AG20443 (cell line): ENCODE measurements at places on chromosomes 2 and 18.
A peak's percentile ranks its signal among the peaks of the same experiment; 100 is the strongest.

DNA sequence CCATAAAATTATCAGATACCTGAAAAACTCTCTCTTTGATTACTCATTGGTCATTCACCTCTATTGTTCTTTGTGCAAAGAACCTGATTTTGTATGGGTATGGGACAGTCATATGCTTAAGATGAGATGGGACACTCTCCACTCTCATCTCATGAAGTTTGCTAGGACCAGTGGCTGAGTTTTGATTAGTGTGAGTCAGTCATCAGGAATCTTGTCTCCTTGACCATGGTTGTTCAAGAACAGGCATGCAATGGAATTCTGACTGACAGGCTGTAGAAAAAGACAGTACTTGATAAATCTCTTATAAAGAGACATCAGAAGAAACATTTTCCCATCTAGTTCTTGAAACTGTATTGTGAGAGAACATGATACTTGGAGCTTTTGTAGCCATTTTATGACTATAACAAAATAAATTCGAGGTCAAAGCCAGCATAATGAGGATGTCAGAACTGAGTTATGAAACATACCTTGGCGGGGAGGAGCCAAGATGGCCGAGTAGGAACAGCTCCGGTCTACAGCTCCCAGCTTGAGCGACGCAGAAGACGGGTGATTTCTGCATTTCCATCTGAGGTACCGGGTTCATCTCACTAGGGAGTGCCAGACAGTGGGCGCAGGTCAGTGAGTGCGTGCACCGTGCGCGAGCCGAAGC, 367.0 kb downstream of the NR4A2 start:
- no peak for DNase-seq

GRCh38 chr2:74259191-74259590, 60.8 kb downstream of the MTHFD2 start:
- no peak for DNase-seq

- no peak for DNase-seq
Observed at GRCh38 chr18:78293940-78294541, 685.6 kb upstream of the SALL3 start.

DNA sequence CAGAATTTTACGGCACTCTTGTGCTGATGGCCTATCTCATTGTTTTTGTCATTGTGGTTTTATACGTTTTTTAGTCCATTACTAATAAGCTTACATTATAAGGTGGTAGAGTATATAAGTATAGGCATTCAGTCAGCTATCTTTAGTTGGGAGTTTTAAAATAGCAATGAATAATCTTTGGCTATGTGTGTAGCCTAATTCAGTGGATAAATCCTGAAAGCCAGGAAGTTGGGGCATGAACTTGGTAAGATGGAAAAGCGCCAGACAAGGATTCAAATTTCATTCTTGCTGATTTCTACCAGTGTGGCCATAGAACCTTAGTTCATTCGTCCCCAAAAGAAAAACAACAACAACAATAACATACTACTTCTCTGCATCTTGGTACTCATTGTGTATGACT, 31.2 kb downstream of the EPC2 start:
- DNase-seq = no peak

DNA sequence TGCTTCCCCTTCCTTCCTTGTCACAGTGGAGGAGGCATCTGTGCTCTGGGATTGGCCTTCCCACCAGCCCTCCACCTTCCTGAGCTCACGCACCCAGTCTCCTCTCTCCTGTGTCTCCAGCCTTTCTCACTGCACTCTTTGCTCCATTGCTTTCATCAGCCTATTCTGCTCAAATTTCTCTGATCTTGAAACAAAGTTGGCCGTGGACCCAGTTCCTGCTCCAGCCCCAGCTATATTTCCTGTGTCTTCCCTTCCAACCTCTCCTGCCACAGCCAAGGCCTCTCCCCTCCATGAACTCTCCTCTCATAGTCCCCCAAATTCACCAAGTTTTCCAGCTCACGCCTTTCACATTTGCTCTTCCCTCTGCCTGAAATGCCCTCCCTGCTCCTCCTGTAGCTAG, 226.6 kb upstream of the AGAP1 start:
- DNase-seq = no peak

DNA sequence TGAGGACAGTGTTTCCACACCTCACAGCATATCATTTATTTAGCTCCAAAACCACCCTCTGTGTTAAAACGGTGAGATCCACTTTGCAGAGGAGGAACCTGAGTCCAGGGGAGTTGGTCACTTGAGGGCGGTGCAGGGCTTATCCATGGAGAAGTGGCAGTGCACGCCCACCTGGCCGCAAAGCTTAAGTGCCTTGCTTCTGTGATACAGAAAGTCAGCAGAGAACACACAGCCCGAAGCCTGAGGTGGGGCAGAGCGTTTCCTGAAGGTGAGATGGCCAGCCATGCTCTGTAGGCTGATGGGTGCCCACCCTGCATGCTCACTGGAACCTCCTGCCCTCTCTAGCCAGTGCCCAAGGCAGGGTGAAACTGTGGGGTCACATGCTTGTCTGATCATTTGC, 87.3 kb downstream of the SH3RF3 start:
- no peak for DNase-seq

DNA sequence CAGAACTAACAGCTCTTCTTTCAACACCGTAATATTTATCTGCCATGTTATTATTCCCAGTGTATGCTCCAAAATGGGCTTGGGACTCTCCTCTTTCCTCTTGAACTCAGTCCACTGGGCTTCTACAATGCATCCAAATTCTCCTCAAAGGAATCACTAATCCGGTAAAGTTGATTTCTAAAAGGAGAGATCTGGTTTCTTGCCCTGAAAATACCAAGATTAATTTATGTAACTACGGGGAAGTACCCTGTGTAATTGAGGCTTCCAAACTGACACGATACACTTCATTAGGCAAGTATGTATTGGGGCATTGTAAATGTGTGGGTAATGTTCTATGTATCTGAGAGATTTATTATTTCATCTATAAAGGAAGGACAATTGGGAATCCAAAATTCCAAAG, 5.7 kb downstream of the NCKAP5 start:
- no peak for DNase-seq

- DNase-seq = no peak
Observed at GRCh38 chr2:46382331-46383112, 85.3 kb downstream of the EPAS1 start.

- no peak for DNase-seq
Observed at GRCh38 chr2:163044114-163044513, 205.5 kb upstream of the KCNH7 start.

DNA sequence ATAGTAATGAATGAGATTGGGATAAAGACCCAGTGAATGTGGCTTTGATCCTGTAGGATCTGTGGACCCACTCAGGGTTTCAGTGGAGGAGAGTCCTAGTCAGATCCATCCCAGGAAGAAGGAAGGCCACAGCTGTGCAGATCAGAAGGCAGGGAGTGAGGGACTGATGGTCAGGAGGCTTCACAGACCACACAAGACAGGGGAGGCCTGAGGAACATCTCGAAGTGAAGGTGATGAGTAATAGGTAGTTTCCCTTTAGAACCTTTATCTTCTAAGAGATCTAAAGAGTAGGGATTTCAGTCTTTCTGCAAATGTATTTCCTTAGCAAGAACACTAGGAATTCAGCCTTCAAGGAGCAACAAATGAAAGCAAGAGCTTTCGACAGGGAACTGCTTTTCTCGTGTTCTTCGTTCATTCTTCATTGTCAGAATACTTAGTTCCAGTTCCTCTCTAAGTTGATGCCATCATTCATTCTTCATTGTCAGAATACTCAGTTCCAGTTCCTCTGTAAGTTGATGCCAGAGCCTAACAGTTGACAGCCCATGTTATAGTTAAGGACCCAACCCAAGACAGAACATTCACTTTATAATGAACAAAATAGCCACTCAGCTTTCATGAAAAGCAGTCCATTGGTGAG, 150.2 kb upstream of the EPAS1 start:
- DNase-seq = no peak

- DNase-seq = no peak
Observed at GRCh38 chr2:60356346-60356745, 197.1 kb downstream of the BCL11A start.

DNA sequence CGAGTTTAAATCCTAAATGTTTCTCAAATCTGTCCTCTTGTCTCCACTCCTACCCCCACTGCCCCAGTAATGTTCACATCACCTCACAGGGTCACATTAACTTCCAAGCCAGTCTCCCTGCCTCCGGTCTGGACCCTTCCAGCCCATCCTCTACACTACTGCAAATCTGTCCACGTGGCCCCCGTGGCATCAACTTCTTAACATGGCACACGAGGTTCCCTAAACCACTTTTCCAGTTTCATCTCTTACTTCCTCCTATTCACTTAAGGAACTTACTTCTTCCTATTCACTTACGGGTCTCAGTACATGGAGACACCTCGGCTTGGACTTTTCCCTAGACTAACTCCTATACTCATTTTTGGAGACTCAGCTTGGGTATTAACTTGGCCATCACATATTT, 27.0 kb downstream of the MRPL33 start:
- DNase-seq = no peak

- DNase-seq = no peak
Observed at GRCh38 chr18:7677424-7677823, 110.3 kb downstream of the PTPRM start.

DNA sequence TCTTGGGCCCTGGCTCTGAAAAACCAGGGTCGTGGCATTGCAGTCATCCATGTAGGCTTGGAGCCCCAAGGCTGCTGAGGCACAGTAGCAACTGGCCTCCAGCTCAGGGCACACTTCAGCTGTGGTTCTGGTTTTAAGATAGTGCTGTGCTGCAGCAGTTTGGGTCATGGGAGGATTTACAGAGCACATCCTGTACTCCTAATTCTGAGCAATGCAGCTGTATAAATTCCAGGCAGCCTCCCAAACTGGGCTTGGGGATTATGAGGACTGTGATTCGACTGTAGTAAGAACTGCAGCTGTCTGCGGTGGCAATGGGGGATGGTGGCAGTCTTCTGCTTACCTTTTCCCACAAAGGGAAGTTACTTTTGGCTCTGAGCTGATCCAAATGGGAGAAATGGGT, 536.3 kb upstream of the GCFC2 start:
- no peak for DNase-seq

GRCh38 chr18:23106575-23106974, 28.7 kb upstream of the CABLES1 start:
- DNase-seq = peak; percentile 86

GRCh38 chr2:121052521-121052920, 232.5 kb downstream of the TFCP2L1 start:
- no peak for DNase-seq

DNA sequence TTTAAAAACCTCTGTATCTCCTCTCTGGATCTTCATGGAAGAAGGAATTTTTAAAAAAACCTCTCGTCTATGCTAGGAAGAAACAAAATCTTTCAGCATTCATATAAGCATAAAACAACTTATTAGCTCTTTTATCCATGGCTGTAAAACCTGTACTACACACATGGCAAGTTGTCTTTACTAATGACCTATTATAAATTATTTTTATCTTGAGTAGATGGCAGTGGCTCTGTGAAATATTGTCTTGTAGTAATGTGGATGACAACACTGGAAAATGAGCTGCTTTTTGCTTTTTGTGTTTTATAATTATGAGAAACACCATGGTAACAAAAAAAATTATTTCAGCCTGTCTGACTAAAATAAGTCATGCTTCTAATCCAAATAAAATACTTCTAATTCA, 18.9 kb downstream of the PHLPP1 start:
- DNase-seq = no peak

DNA sequence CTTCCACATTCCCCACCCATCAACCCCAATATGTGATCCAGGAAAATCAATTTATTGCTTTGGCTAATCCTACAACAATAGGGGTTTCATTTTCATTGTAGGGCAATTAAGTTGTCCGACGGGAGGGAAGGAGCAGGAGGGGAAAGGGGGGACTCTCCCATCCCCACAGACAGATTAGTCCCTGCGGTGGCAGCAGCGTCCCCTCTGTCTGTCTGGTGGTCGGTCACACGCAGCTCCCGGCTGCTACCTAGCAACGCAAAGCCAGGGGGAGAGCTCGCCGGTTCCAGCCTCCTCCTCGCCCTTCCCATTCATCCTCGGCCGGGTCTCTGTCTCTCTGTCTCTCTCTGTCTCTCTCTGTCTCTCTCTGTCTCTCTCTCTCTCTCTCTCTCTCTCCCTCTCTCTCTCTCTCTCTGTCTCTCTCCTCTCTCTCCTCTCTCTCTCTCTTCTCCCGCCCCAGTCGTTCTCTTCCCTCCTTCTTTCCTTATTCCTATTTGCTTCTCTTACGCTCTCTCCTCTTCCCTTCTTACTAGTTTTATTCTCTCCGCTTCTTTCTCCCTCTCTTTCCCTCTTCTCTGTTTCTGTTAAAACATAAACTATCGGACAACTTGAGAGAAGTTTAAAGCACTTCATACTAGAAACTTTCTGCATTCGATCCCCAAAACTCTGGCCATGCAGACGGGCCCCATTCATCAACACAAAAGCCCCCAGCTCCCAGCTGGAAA, 1.2 kb downstream of the LRP2 start:
- DNase-seq = peak; percentile 17

DNA sequence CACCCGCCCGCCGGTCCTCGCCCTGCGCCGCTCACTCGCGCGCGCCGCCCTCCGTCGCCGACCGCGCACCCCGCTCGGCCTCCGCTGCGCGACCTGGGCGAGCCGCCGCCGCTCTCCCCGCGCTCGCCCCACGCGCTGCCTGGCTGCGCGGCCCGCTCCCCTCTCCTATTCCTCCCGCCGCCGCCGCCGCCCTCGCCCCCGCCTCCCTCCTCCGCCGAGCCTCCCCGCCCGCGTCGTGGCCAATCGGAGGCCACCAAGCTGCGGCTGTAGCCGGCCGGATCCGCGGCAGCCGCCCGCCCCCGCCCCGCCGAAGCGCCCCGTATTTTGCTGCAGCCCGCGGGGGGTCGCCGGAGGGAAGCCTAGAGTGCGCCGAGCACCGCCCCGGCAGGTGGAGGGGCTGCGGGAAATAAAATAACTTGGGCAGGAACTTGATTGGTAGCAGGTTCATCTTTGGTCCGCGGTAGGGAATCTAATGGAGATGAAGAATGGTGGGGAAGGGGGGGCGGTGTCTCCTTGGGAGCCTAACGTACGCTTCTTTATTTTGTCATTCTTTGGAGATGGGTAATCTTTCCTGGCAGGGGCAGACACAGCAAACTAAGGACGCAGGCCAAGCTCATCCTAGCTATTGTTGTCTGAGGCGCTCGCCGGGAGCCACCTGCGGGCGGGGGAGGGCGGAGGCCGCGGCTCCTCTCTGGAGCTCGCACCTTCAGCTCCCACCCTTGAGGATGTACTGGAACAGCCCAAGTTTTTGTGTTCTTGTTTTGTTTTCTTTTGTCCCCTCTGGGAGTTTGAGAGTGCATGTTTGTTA, 1.1 kb upstream of the CDH2 start:
- DNase-seq = peak; percentile 82

GRCh38 chr2:155662224-155662623, 670.3 kb downstream of the NR4A2 start:
- DNase-seq = no peak

- DNase-seq = no peak
Observed at GRCh38 chr2:102677244-102678215, 58.2 kb downstream of the SLC9A2 start.

GRCh38 chr2:204274991-204275390, 270.3 kb upstream of the PARD3B start:
- DNase-seq = no peak
